ENCODE measurements at places on chromosomes 7 and 10. TPM values are rescaled to one million over a fixed set of nuclear protein-coding genes. Genes with fewer than 3 reads are reported as not detected.

Gene ADARB2
- not detected for total RNA-seq

DNA sequence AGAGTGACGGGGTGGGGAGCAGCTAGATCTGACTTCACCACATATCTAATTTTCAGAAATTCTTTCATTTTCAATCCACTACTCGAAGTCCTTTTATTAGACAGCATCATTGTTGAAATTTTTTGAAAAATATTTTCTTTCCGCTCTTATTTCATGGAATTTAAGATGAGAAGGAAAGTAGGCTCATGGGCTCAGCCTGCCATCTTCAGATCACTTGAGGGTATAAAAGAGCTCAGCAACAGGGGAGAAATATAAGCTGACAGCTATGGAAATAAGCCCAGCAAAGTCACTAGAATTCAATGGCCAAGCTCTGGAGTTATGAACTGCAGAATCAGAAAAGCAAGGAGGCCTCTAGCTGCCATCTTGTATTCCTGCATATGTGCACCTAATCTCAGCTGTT, 389.1 kb downstream of the XPNPEP1 start:
- DNase-seq = no peak

DNA sequence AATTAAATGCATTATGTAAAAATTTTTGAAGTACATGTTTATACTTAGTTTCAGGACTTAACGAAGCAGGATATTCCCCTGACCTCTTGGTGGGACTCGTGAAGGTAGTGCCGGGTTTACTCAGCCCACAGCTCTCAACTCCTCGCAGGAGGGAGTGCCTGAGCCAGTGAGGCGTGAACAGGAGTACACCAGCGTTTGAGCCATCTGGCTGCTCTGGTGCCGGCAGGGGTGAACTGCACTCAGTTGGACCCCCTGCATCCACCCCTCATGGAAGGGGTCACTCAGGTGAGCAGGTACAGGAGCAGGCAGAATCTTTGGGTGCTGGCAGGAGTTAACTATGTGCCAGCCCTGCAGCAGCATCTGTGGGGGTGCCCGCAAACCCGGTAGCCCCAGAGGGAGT, 625.1 kb upstream of the PCDH15 start:
- no peak for DNase-seq

Gene SPDYE1
- total RNA-seq = not detected

DNA sequence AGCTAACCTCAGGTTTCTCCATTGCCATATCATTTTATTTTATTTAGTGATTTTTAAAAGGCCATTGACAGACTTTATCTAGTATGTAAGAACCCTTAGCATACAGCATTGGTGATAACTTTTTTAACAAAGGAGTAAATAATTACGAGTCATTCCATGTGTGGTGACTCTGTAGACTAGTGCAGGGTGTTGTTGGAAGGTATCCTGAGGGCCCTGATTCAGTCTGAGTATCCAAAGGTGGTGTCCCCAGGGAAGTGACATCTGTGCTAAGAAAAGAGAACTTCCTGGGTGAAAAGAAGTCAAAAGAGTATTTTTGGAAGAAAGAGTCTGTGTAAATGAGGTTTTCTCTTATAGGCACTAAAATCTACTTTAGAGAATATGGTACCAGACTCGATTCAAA, 308.4 kb downstream of the C7orf25 start:
- DNase-seq = no peak

- DNase-seq = no peak
Measured at GRCh38 chr10:125005312-125006187, 63.6 kb downstream of the ZRANB1 start.

Gene SPDYE6
- total RNA-seq = not detected

- peak; percentile 26 for DNase-seq
Measured at GRCh38 chr10:80144067-80144695, 11.7 kb downstream of the PLAC9 start.

- no peak for DNase-seq
Measured at GRCh38 chr10:18735711-18736110, 76.5 kb downstream of the ARL5B start.

Gene EEF1AKMT2
- 19.6 TPM for total RNA-seq

Gene TSPAN33
- total RNA-seq = 19.5 TPM
